ENCODE measurements at places on chromosomes 2 and 18.

GRCh38 chr2:169732583-169733358 lies 861 bp upstream of the KLHL23 start:
- DNase-seq: no peak
- peak overlapping the region; percentile 68 for H3K27ac ChIP-seq
- H3K4me1 ChIP-seq: peaks cover 27% of the 10 kb centered on the region
- peak overlapping the region; percentile 99 for H3K4me3 ChIP-seq
- H3K36me3 ChIP-seq: no peaks in the 10 kb centered on the region
- peaks cover 8% of the 10 kb centered on the region for H3K27me3 ChIP-seq

- DNase-seq: no peak
Observed at GRCh38 chr2:62968168-62968567, 82.5 kb upstream of the OTX1 start.

- H3K36me3 ChIP-seq: peaks cover 3% of the 10 kb centered on the region
- H3K4me1 ChIP-seq: no peaks in the 10 kb centered on the region
- DNase-seq: no peak
- H3K27ac ChIP-seq: no peak overlapping the region
- H3K4me3 ChIP-seq: no peak overlapping the region
Observed at GRCh38 chr2:186726938-186727337, 33.1 kb downstream of the FAM171B start.

DNA sequence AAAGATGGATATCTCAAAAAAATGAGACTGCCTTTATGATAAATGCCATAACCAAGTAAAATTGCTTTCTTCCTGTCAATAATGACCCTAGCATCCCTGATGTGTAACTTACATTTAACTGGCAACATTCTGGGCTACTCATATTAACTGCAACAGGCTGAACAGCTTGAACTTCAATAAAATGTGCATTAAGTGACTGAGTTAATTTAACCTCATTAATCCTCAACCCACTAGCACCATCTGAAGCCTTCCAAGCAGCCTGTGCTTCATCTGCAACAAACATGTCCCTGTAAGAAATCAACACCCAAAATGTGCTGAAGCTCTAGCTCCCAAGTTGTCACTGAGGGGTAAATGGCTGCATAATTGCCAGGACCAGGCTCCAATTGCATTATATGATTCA lies 296.2 kb upstream of the ZC3H15 start:
- no peak overlapping the region for H3K27ac ChIP-seq
- H3K4me1 ChIP-seq: no peaks in the 10 kb centered on the region
- no peak overlapping the region for H3K4me3 ChIP-seq
- DNase-seq: no peak

DNA sequence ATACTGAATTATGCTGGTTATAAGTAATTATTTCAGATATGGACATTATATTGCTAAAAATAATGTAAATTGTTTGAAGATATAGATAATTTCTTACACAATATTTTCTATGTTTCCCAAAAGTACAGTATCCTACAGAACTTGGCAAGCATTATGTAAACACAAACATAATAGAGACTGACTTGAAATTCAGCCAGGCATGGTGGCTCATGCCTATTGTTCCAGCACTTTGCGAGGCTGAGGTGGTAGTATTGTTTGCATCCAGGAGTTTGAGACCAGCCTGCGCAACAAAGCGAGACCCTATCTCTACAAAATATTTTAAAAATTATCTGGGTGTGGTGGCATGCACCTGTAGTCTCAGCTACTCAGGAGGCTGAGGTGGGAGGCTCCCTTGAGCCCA lies 1300.5 kb upstream of the DDX18 start:
- no peaks in the 10 kb centered on the region for H3K27me3 ChIP-seq
- H3K27ac ChIP-seq: no peak overlapping the region
- H3K4me1 ChIP-seq: peaks cover 4% of the 10 kb centered on the region
- H3K36me3 ChIP-seq: no peaks in the 10 kb centered on the region
- H3K4me3 ChIP-seq: no peak overlapping the region

- DNase-seq: no peak
- no peak overlapping the region for H3K27ac ChIP-seq
- H3K27me3 ChIP-seq: no peaks in the 10 kb centered on the region
- H3K4me3 ChIP-seq: no peak overlapping the region
Observed at GRCh38 chr2:18977409-18977808, 381.0 kb downstream of the OSR1 start.

GRCh38 chr2:223782629-223783028 lies 54.8 kb downstream of the AP1S3 start:
- DNase-seq: no peak
- peaks cover 2% of the 10 kb centered on the region for H3K4me1 ChIP-seq
- peaks cover 1% of the 10 kb centered on the region for H3K36me3 ChIP-seq
- no peak overlapping the region for H3K27ac ChIP-seq
- no peak overlapping the region for H3K4me3 ChIP-seq

DNA sequence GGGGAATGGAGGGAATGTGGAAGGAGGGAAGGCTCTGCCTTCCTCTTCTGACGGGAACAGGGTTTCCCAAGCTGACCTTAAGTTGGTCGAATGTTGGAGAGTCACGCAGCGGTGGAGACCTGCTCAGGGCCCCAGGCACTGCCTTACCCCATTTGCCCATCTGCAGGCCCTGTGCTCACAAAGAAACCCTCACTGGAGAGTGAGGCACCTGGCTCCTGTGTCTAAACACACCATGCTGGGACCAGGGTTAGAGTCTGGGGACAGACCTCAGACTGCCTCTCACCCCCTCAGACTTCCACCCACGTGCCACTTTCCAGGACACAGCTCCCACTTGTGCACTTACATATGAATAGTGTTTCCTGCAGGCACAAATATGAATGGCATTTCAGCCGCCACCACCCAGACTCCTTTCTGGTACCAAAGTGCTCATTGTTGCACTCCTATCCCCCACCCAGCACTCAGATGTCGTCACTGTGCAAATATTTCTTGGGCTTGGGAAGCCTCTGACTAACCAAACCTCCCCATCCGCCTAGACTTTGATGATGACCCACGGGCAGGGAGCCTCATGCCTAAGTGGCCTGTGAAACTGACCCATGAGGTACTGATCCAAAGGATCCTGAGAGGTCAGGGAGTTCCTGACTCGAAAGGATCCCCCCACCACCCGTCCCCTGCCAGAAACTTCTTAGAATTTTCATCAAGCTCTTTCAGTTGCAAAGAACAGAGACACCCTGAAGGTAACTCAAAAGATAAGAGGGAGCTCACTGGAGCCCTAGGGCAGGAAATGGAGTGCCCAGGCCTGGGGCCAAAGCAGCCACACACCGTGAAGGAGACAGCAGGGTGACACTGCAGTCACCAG lies 78.3 kb downstream of the STPG4 start:
- DNase-seq: no peak
- H3K27ac ChIP-seq: peak overlapping the region; percentile 91
- H3K36me3 ChIP-seq: no peaks in the 10 kb centered on the region
- H3K4me1 ChIP-seq: peaks cover 28% of the 10 kb centered on the region
- no peak overlapping the region for H3K4me3 ChIP-seq

GRCh38 chr2:23506531-23507266 lies 121.7 kb downstream of the KLHL29 start:
- H3K4me1 ChIP-seq: peaks cover 50% of the 10 kb centered on the region
- H3K36me3 ChIP-seq: no peaks in the 10 kb centered on the region
- H3K27me3 ChIP-seq: peaks cover 45% of the 10 kb centered on the region
- DNase-seq: no peak
- H3K4me3 ChIP-seq: no peak overlapping the region
- H3K27ac ChIP-seq: no peak overlapping the region

DNA sequence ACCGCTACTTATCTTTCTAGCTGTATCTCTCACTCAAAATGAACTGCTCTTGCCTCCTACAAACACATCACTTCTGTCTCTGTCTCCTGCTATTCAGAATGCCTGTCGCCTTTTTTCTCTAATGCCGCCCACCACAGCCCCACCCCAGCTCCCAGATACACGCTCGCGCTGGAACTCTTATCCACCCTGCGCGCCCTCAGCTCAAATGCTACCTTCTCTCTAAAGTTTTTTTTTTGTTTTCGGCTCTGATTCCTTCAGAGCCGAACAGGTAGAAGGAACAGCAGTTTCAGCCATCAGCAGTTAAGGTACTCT lies 3.9 kb upstream of the SOS1 start:
- peaks cover 22% of the 10 kb centered on the region for H3K4me1 ChIP-seq
- H3K27ac ChIP-seq: peak overlapping the region; percentile 94
- no peaks in the 10 kb centered on the region for H3K36me3 ChIP-seq
- H3K27me3 ChIP-seq: no peaks in the 10 kb centered on the region

DNA sequence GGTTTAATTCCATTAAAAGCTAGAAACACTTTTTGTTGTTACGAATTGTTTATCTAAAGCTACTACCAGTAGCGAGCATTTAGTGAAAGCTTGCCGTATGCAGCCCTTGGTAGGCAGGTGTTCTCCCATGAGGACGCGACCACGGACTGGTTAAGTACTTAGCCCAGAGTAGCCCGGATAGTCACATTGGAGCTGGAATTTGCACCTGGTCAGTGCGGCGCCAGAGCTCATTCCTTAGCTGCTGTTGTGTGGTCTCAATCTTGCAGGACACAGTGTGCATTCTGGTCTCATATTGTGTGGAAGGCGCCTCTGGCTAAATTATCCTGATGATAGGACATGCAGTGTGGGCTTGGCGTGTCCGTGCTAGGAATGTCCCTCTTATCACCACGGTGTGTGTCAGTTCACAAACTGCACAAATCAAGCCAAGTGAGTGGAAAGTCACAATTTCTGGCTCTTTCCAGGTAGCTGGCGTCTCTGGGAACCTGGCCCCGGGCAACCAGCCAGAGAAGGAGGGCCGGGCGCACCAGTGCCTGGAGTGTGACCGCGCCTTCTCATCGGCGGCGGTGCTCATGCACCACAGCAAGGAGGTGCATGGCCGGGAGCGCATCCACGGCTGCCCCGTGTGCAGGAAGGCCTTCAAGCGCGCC lies 133.3 kb downstream of the ZNF236 start:
- no peaks in the 10 kb centered on the region for H3K27me3 ChIP-seq
- no peak for DNase-seq
- no peak overlapping the region for H3K4me3 ChIP-seq
- H3K27ac ChIP-seq: no peak overlapping the region
- peaks cover 14% of the 10 kb centered on the region for H3K36me3 ChIP-seq

- no peaks in the 10 kb centered on the region for H3K27me3 ChIP-seq
- H3K4me3 ChIP-seq: no peak overlapping the region
- no peak overlapping the region for H3K27ac ChIP-seq
- no peaks in the 10 kb centered on the region for H3K36me3 ChIP-seq
- no peak for DNase-seq
- no peaks in the 10 kb centered on the region for H3K4me1 ChIP-seq
Observed at GRCh38 chr18:76179257-76179656, 315.8 kb downstream of the ZNF516 start.

DNA sequence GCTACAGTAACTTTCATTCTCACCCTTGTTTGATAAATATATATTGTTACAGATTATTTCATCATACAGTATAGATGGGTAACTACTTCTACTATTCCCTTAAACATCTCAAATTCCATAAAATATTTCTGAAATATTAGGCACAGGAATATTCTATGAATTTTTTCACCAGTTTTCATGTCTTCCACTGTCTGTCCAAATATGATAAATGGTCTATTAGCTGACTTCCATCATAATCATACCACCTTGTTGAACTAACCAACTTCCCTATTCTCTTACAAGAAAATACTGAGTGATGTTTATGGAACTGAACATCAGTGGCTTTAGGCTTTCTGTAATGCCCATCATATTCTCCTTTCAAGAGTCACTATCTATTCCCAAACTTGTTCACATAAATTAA lies 82.4 kb downstream of the TRAPPC8 start:
- H3K4me1 ChIP-seq: no peaks in the 10 kb centered on the region
- no peak for DNase-seq
- no peaks in the 10 kb centered on the region for H3K27me3 ChIP-seq
- no peak overlapping the region for H3K4me3 ChIP-seq
- H3K27ac ChIP-seq: no peak overlapping the region

DNA sequence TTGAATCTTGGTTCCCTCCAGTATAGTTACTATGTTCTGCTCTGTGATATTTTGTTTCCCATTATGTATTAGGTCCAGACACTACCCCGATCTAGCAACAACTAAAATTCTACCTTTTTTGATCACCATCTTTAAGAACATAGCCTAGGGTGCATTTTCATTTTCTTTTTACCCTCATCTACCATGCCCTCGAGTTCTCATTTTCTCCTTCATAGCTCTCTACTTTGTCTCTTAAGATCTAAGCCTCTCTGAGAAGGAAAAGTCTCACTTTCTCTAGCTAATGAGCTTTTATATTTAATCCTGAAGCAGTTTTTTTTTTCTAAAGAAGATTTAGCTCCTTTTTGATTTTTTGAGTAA lies 1089.4 kb upstream of the SLC39A10 start:
- DNase-seq: no peak
- H3K36me3 ChIP-seq: no peaks in the 10 kb centered on the region
- H3K27ac ChIP-seq: no peak overlapping the region

DNA sequence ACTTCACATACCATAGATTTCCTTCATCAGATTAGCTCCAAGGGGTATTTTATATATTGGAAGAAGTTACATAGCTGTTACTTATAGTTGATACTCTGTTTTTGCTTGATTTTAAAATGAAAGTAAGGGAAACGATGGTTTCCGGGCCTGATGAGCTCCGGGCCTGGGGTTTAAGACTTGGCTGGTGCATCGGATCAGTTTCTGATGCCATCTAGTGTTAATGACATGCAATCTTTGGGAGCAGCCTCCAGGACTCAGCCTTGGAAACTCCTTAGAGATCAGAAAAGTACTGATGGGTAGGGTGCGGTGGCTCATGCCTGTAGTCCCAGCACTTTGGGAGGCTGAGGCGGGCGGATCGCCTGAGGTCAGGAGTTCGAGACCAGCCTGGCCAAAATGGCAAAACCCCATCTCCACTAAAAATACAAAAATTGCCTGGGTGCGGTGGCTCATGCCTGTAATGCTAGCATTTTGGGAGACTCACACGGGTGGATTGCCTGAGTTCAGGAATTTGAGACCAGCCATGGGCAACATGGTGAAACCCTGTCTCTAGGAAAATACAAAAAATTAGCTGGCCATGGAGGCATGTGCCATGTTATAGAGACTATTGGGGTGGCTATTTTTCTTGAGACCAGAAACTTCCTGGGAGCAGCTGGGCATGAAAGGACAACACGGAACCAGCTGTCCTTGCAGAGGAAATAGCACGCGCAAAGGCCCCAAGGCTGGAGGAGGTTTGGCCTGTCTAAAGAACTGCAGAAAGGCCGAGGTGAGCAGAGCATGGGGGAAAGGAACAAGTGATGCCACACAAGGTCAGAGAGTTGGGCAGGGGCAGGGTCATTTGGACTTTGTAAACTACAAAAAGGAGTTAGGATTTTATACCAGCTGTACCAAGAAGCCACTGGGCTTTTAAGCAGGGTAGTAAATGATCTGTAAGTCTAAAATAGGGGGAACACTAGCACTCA lies 46.9 kb upstream of the CNOT11 start:
- peaks cover 8% of the 10 kb centered on the region for H3K36me3 ChIP-seq
- no peak for DNase-seq
- peak overlapping the region; percentile 34 for H3K27ac ChIP-seq
- H3K4me3 ChIP-seq: no peak overlapping the region
- no peaks in the 10 kb centered on the region for H3K27me3 ChIP-seq

GRCh38 chr18:37705016-37705415 lies 139.4 kb upstream of the CELF4 start:
- no peak for DNase-seq
- no peaks in the 10 kb centered on the region for H3K4me1 ChIP-seq
- H3K27me3 ChIP-seq: peaks cover 3% of the 10 kb centered on the region
- H3K36me3 ChIP-seq: no peaks in the 10 kb centered on the region

- no peak for DNase-seq
- peaks cover 27% of the 10 kb centered on the region for H3K36me3 ChIP-seq
- H3K27ac ChIP-seq: peak overlapping the region; percentile 83
- no peak overlapping the region for H3K4me3 ChIP-seq
- H3K27me3 ChIP-seq: no peaks in the 10 kb centered on the region
Observed at GRCh38 chr2:11636593-11637295, 33.3 kb downstream of the NTSR2 start.

- no peak for DNase-seq
- H3K36me3 ChIP-seq: peaks cover 24% of the 10 kb centered on the region
- peaks cover 1% of the 10 kb centered on the region for H3K4me1 ChIP-seq
- peak overlapping the region; percentile 29 for H3K27ac ChIP-seq
Observed at GRCh38 chr18:55385770-55386169, 202.2 kb downstream of the TCF4 start.
